ENCODE measurements at places on chromosomes 7 and 10.

DNA sequence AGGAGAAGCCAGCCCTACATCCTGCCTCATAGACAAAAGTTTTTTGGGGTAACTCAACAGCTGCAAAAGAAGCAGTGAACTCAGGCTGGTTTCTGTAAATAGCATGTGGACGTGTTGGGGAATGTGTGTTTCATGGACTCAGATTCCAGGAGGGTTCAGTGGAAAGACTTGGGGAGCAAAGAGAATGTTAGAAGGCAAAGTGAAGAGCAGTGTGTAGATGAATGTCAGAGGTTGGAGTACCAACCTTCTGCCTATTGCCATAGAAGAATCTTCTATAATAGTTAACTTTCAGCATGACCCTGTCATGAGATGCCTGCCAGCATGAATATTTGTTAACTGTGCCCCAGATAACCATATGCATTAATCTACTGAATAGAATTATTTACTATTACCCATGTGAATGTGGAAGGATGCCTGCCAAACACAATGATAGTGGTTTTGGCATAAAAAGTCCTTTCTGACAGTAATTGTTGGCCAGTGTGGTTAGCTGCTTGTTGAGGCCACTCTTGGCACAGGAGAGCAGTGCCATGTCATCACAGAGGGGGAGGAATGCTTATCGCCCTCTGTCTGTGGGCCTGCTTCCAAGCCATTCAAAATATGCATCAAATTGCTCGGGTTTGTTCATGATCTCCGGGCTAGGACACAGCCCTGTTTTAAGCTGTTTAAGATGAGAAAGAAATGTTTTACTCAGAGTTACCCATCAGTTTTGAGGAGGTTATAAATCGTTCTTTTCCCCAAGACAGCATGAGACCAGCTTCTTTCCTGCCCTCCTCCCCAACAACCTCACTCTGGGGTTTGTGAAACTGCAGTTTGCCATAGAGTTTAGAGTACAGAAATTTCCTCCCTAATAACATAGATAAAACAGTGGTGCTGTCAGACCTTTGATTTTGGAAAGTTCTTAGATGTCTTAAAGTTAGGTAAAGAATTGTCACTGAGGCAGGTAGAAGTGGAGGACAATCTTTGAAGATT lies 165.3 kb downstream of the WNT2 start:
- no peak for DNase-seq
- no peaks in the 10 kb centered on the region for H3K36me3 ChIP-seq
- H3K27me3 ChIP-seq = no peaks in the 10 kb centered on the region
- no peak overlapping the region for H3K27ac ChIP-seq

DNA sequence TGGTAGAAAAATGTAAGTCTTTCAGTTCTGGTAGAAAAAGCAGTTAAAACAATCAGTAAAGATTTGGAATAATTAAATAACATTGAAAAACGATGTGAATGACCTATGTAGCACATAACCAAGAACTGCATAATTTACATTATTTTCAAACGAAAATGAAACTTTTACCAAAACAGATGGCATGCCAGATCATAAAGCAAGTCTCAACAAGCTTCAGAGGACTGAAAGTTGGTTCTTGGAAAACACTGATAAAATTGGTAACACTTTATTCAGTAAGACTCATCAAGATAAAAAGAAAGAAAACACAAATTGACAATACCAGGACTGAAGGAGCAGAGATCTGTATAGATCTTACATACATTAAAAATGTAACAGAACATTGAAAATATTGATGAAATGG lies 92.8 kb downstream of the VIPR2 start:
- H3K4me1 ChIP-seq = peaks cover 14% of the 10 kb centered on the region
- DNase-seq = no peak
- no peaks in the 10 kb centered on the region for H3K36me3 ChIP-seq
- no peak overlapping the region for H3K27ac ChIP-seq
- H3K4me3 ChIP-seq = no peak overlapping the region

- H3K36me3 ChIP-seq = no peaks in the 10 kb centered on the region
- peaks cover 21% of the 10 kb centered on the region for H3K27me3 ChIP-seq
- DNase-seq = no peak
- peaks cover 3% of the 10 kb centered on the region for H3K4me1 ChIP-seq
- H3K4me3 ChIP-seq = no peak overlapping the region
These were observed 153.0 kb downstream of the DIP2C start for GRCh38 chr10:536371-536925.

DNA sequence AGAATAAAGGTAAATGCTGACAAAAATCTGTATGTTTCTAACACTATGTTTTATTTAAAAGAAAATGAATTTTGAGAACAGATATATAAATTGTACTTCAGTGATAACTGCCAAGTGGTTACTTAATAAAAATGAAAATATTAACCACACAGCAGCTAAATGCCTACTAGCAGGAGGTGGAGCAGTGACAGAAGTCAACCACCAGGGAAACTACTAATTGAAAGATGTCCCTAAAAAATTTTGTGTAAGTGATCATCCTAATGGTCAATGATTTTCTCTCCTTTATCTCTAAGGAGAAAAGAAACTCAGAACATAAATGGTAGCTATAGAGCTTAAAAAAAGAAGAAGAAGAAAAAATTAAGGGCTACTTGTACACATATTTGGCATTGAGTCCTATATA lies 22.9 kb downstream of the WNT16 start:
- H3K27ac ChIP-seq = no peak overlapping the region
- H3K4me3 ChIP-seq = no peak overlapping the region
- DNase-seq = no peak
- H3K27me3 ChIP-seq = no peaks in the 10 kb centered on the region
- peaks cover 30% of the 10 kb centered on the region for H3K36me3 ChIP-seq
- H3K4me1 ChIP-seq = no peaks in the 10 kb centered on the region

DNA sequence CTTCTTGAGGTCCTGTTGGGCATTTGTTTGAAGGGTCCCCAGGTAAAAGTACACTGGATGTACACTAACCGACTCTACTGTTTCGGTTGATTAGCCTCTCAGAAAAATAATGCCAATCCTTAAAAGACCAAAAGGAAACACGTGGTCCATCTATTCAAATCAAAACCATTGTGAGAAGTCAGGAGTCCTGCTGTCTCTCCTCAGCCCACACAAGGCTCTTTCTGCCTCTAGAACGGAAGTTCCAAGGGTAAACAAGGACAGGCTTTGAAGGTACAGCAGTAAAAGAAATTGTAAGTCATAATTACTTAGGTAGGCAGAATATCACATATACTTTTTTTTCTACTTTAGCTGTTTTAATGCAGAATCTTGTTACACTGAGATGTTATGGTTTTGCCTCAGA lies 71.7 kb upstream of the TPK1 start:
- H3K36me3 ChIP-seq = no peaks in the 10 kb centered on the region
- peak; percentile 9 for DNase-seq
- no peak overlapping the region for H3K27ac ChIP-seq
- peaks cover 12% of the 10 kb centered on the region for H3K4me1 ChIP-seq
- peaks cover 2% of the 10 kb centered on the region for H3K27me3 ChIP-seq

DNA sequence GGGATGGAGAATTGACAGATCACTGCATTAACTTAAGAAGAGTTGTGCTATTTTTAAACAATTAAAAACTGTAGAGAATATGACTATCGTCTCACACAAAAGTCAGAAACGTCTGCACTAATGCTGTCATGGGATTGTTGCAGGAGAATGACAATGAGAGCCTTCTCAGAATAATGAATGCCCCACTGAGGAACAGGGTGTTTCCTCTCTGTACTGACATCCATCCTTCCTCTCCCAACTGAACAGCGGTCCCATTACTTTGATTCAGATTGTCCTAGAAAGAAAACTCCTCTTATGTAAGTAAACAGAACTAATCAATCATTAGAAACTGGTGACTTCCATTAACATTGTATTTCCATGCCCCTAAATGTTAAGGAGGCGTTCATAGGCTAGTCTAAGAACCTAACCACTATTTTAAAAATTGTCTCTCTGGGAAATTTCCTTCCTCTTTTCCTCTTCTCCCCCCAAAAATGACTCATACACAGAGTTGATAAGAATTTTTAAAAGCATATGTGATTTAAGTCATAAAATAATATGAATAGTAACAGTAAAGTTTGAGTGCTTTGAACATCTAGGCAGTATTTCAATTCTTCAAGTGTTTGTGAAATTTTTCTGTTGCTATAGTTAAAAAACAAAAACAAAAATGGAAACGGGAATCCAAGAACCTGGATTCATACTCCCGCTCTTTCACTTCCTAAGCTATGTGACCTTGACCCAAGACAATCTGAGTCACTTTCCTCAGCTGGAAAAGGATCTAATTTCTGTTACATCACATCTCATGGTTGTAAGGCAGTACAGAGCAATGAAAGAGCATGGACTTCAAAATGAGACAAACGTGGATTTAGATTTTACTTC lies 12.7 kb upstream of the MACC1 start:
- peaks cover 2% of the 10 kb centered on the region for H3K27me3 ChIP-seq
- H3K4me1 ChIP-seq = no peaks in the 10 kb centered on the region
- H3K27ac ChIP-seq = no peak overlapping the region
- H3K4me3 ChIP-seq = no peak overlapping the region

DNA sequence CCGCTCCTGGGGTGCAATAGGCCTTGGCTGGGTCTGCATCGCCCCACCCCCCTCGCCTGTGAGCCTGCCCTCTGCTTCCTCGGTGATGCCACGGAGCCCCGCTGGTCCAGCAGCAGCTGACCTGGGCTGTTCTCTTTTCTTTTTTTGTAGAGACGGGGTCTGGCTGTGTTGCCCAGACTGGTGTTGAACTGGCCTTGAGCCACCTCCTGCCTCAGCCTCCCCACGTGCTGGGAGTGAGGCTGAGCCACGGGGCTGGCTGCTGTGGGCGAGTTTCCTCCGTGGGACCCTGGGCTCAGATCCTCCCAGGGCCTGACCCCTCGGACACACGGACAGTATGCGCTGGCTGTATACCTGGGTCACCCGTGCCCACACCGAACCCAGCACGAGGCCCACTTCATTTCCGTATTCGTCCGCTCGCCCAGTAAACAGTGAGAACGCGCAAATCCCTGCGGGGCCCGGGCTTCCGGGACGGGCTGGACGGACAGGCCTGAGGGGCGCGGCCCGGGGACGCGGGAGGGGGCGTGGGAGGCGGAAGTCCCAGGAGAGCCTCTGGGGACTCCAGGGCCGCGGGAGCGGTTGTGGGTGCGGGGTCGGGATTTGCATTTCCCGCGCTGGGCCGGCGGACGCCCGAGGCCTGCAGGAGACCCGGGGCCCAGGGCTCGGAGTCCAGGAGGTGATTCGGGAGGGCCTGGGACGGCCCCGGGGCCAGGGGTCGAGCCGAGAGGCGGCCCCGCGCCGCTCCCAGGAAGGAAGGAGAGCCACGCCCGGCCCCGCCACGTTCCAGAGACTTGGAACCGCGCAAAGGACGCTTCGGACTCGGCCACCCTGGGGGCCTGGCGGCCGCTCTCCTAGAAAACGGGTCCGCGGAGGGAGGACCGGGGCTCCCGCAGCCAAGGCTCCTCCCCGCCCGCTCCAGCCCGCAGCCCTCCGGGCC lies 57.7 kb upstream of the DNAJB6 start:
- no peak for DNase-seq
- H3K36me3 ChIP-seq = no peaks in the 10 kb centered on the region
- H3K4me3 ChIP-seq = no peak overlapping the region
- peaks cover 18% of the 10 kb centered on the region for H3K4me1 ChIP-seq
- H3K27me3 ChIP-seq = peaks cover 18% of the 10 kb centered on the region

- H3K27me3 ChIP-seq = no peaks in the 10 kb centered on the region
- DNase-seq = no peak
- no peaks in the 10 kb centered on the region for H3K36me3 ChIP-seq
- H3K4me3 ChIP-seq = no peak overlapping the region
- H3K27ac ChIP-seq = no peak overlapping the region
These were observed 81.3 kb downstream of the ZRANB1 start for GRCh38 chr10:125023255-125023654.

DNA sequence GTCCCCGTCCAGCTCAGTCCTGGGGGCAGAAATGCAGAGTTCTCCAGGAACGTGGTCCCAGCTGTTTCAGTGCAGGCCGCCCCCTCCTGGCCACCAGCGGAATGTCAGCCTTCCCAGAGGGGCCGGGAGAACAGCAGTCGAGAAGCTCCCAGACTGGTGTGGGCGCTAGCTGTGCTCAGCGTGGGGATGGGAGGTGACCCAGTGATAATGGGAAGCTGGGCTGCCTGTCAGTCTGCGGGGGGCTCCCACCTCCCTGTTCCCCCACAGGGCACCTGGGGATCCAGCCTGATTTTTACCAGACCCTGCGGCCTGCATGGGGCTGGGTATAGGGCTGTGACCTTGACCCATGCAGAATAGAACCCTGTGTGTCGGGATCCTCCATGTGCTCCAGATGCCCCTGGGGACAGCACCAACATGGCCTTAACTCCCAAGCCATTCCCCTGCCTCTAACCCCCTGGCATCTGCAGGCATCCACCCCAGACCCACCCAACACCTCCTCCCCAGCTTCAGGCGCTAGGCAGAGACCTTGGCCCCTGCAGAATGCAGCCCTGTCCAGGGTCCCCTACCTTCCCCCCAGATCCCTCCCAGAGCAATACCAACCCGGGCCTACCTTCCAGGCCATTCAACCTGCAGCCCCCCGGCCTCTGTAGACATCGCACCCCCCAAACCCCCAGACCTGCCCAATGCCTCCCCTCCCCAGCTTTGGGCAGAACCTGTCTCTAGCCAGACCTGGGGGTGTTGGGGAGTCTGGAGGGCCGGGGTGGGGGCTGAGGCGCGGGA lies 880 bp upstream of the ELN start:
- H3K36me3 ChIP-seq = no peaks in the 10 kb centered on the region
- H3K4me3 ChIP-seq = no peak overlapping the region
- H3K4me1 ChIP-seq = peaks cover 6% of the 10 kb centered on the region
- peaks cover 50% of the 10 kb centered on the region for H3K27me3 ChIP-seq
- H3K27ac ChIP-seq = no peak overlapping the region
- peak; percentile 73 for DNase-seq

DNA sequence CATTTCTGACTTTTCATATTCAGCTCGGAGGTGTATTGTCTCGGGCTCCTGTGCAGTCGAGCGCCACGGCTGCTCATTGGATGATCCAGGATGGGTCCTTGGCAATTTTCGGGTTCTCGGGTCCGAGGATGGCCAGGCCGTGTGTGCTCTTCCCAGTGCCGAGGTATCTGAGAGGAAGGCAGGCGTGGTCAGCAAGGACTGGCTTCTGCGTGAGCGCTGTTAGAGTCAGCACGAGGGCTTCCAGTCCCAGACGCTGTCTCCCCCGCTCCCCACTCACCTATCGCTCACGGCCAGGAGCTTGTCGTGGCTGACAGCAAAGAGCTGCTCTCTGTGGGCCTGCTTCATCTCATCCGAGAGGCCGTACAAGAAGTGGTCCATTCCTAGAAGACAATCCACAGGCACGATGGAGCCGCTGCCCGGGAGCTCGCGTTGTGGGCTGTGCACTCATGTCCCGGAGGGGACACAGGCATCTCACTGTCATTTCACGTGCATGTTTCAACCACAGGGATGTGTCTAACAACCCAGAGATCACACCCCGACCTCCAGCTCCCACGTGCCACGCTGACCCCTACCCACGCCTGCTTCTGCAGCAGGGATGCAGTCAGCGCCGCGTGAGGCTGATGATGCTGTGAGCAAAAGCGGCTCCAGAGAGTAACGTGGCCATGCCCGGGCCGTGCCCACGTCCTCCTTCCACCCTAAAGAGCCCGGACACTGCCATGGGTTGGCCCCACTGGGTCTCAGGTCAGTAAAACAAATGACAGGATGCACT lies 34.4 kb downstream of the PITRM1 start:
- H3K4me1 ChIP-seq = no peaks in the 10 kb centered on the region
- DNase-seq = no peak
- H3K27me3 ChIP-seq = no peaks in the 10 kb centered on the region
- no peak overlapping the region for H3K4me3 ChIP-seq
- H3K27ac ChIP-seq = no peak overlapping the region
